ENCODE measurements at places on chromosomes 16 and 17.
A peak's percentile ranks its signal among the peaks of the same experiment; 100 is the strongest.

DNA sequence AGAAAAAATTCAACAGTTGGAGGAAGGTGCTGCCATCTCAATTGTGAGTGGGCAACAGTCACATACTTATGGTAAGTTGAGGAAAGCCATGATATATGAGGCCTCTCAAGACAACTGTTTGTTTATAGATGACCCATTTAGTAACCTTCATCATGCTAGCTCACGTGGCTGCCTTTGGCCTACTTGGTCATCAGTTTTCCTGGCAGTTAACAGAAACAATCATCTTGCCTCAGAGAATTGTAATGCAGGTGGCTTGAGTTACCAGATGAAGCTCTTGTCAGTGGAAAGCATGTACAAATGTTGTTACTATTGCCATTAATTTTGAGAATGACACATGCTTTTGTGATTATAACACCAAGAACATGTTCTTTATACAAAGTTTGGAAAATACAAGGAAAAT, 14.7 kb downstream of the TPPP3 start:
- DNase-seq: no peak

DNA sequence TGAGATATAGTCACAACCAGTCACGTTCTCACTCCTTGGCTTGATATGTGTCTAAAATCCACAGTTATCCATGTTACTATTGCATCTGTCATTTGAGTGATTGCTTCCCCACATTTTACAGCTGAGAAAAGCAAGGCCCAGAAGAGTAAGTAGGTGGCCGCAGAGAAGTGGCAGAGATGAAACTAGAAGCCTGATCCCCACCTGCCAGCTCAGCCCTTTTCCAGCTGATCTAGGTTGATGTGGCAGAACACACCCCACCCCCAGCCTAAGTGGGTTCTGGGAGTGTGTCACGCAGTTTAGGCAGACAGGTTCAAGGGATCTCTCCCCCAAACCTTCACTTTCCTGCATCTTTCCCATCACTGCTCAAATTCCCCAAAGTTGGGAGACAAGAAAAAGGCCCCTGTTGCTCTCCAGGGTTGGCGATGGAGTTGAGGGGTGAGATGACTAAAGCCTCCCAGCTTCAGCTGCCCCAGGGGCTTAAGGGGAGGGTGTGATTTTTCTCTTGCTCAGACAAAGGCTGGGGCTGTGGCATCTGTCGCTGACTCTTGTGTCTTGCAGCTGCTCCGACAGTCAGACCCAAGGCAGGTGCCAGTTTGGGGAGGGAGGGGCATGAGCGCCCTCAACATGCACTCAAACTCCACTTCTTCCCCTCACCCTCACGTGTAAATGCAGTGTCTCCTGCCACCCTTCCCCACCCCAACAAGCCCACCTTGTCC, 48.9 kb upstream of the LHX1 start:
- DNase-seq: no peak

DNA sequence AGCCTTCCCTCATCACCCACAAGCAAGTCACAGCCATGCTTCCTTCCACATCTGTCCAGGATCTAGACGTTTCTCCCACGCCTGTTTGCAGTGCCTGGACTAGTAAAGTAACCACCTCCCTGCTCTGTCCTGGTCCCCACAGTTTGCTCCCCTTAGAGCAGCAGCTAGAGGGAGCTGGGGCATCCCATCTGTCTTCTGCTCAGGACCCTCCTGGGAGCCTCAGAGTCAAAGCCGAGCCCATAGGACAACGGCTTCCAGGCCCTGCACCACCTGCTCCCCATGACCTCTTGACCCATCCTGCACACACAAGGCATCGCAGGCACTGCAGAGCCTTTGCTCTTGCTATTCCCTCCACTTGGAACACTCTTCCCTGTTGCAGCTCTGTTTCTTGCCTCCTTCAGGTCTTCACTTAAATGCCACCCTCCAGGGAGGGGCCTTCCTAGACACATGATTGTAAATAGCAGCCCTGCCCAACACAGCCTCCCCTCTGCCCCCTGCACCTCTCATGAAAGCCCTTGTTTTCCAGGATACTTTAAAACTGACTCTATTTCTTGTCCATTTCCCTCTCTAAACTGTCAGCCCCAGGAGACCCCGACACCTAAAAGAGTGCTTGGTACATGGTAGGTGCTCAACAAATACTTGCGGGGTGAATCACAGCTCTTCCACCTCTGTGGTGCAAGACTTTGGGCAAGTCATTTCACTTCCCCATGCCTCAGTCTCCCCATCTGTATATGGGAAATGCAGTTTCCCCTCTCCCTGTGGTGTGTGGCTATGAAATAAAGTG, 3.1 kb downstream of the NATD1 start:
- DNase-seq: peak; percentile 41

DNA sequence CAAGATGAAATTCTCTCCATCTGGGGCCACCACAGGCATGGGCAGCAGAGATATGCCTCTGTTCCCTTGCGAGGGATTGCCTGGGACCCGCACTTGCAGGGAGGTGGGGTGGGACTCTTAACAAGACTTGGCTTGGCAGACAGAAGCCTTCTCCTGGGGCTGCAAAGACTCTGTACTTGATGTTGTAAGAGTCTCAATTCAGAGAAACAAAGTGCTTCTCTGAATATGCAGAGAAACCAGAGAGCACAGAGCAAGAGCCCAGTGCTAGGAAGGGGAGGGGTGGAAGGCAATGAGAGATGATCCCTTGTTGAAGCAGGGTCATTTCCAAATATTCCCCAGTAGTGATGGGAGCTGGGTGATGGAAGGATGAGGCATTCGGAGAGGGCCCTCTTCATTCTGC, 2.2 kb downstream of the MMP28 start:
- DNase-seq: no peak

GRCh38 chr16:31713945-31714902, 159.4 kb upstream of the ZNF267 start:
- peak; percentile 63 for DNase-seq

DNA sequence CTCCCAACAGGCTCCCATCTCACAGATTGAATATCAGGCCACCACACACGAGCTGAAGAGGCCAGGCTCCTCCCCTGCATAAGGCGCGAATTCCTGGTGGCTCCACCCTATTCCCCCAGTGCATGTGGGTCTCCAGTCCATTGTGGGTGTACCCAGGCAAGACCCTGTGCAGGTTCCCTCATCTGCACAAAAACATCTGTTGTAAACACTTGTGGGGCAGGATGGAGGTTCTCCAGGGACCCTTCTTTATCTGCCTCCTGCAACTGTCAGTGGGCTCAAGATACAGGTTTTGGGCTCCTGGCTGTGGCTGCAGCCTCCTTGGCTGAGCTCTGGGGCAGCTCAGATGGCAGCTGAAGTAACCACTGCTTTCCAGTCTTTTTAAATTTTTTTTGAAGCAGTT, 17.6 kb upstream of the LGALS9 start:
- DNase-seq: no peak

- DNase-seq: no peak
These were observed 27.8 kb upstream of the CDR2 start for GRCh38 chr16:22402191-22402590.
